ENCODE measurements at places on chromosomes 4 and X. TPM values are rescaled to one million over a fixed set of nuclear protein-coding genes. Genes with fewer than 3 reads are reported as not detected.

The APLN gene
- total RNA-seq, result 0.09 TPM

The SCRG1 gene
- not detected for total RNA-seq

The CTAG1A gene
- total RNA-seq, result not detected

The SHROOM3 gene
- total RNA-seq, result 32.2 TPM

The GABRA4 gene
- 0.13 TPM for total RNA-seq

The LIMCH1 gene
- 19.1 TPM for total RNA-seq

The SLC2A9 gene
- total RNA-seq, result 8.6 TPM

The ABLIM2 gene
- 15.8 TPM for total RNA-seq

The GYPA gene
- total RNA-seq, result not detected

The SOWAHD gene
- total RNA-seq, result not detected

The MAB21L2 gene
- total RNA-seq, result 0.76 TPM

The USP27X gene
- total RNA-seq, result 0.70 TPM

The FRMPD3 gene
- not detected for total RNA-seq

The LRIT3 gene
- total RNA-seq, result not detected

The FHL1 gene
- total RNA-seq, result 509 TPM

The MAGEC1 gene
- not detected for total RNA-seq

The TENM3 gene
- 0.64 TPM for total RNA-seq

The NALF2 gene
- not detected for total RNA-seq

The DACH2 gene
- total RNA-seq, result not detected

The PHOX2B gene
- total RNA-seq, result not detected

The GPC3 gene
- total RNA-seq, result 0.44 TPM

All from esophagus squamous epithelium (tissue), 5 donors.